ENCODE measurements at places on chromosomes 4 and X.

GRCh38 chr4:85932500-85933290, 427.2 kb downstream of the MAPK10 start:
- DNase-seq: no peak

- peak; percentile 6 for DNase-seq
Observed at GRCh38 chrX:43557792-43558191, 98.3 kb upstream of the MAOA start.

- no peak for DNase-seq
Observed at GRCh38 chr4:2066011-2066551, 7.0 kb downstream of the NAT8L start.

- no peak for DNase-seq
Observed at GRCh38 chrX:3631196-3631595, 82.3 kb downstream of the PRKX start.

GRCh38 chrX:143661286-143661685, 25.4 kb upstream of the SLITRK4 start:
- DNase-seq: no peak

GRCh38 chrX:112687189-112687691, 7.5 kb upstream of the LHFPL1 start:
- DNase-seq: no peak

DNA sequence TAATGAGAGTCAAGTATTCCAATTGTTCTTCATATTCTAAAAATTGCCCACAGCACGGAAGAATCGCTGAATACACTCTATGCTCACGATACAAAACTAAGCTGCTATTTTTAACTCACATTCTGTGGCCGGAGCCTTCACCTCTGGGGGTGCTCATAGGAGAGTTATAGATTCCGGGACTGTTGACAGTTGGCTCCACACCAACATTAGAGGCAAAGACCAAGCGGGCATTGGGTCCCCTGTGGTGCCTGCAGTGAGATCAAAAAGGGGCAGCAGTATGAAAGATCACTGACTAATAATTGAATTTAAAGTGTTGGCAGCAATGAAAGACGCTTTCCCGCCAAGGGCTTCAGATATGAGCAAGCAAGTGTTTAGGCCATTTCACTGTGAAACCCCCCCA, 146.0 kb downstream of the TMEM144 start:
- no peak for DNase-seq

GRCh38 chrX:129650821-129651510, 3.8 kb downstream of the APLN start:
- no peak for DNase-seq

DNA sequence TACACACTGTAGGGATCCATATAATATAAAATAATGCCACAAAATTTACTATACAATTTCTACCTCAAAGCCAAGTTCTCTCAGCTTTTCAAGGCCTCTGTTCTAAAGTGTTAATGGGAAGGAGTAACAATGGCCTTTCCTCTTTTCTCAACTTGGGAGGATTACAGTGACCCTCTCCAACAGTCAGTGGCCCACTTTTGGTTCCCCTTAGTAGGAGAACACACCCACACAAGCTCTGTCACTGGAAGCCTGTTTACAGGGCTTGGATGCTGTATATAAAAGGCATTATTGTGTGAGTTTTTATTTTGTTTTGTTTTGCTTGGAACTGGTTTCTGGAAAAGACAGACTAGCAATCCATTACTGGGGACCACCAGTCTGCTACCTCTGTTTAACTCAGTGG, 1.8 kb downstream of the ARHGEF6 start:
- no peak for DNase-seq

- no peak for DNase-seq
Observed at GRCh38 chr4:3046162-3046561, 28.2 kb downstream of the HTT-AS start.

Measured in stimulated activated CD4-positive, alpha-beta T cell treated with anti-CD3 and anti-CD28 coated beads, TNF-alpha, amount 100 ng/mL, for 48 hours (primary cell).